ENCODE measurements at places on chromosomes 3 and 15. TPM values are rescaled to one million over a fixed set of nuclear protein-coding genes. Genes with fewer than 3 reads are reported as not detected.

The EPHA6 gene
- total RNA-seq = not detected

The CHRD gene
- 1.5 TPM for total RNA-seq

The STRIT1 gene
- total RNA-seq = not detected

The PLCL2 gene
- total RNA-seq = 9.4 TPM

The TUSC7 gene
- not detected for total RNA-seq
